IMR-90 (cell line): ENCODE measurements at places on chromosomes 6 and 20. TPM values are rescaled to one million over a fixed set of nuclear protein-coding genes. Genes with fewer than 3 reads are reported as not detected.
A peak's percentile ranks its signal among the peaks of the same experiment; 100 is the strongest.

HLA-DQB1 gene
- total RNA-seq = not detected in 2 replicates

ELOVL2 gene
- 7.9 and 10.6 TPM in 2 replicates for total RNA-seq

DNA sequence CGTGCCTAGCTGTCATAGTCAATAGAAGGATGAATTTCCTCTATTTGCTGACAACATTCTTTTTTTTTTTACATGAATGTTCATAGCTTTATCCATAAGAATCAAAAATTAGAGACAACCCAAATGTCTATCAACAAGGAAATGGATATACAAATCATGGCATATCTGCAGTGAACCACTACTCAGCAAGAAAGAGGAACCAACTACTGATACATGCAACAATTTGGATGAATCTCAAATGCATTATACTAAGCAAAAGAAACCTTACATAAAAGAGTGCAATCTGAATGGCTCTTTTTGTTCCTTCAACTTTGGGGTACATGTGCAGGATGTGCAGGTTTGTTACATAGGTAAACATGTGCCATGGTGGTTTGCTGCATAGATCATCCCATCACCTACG is 17.7 kb upstream of the MCM9 start:
- no peak for DNase-seq

DNA sequence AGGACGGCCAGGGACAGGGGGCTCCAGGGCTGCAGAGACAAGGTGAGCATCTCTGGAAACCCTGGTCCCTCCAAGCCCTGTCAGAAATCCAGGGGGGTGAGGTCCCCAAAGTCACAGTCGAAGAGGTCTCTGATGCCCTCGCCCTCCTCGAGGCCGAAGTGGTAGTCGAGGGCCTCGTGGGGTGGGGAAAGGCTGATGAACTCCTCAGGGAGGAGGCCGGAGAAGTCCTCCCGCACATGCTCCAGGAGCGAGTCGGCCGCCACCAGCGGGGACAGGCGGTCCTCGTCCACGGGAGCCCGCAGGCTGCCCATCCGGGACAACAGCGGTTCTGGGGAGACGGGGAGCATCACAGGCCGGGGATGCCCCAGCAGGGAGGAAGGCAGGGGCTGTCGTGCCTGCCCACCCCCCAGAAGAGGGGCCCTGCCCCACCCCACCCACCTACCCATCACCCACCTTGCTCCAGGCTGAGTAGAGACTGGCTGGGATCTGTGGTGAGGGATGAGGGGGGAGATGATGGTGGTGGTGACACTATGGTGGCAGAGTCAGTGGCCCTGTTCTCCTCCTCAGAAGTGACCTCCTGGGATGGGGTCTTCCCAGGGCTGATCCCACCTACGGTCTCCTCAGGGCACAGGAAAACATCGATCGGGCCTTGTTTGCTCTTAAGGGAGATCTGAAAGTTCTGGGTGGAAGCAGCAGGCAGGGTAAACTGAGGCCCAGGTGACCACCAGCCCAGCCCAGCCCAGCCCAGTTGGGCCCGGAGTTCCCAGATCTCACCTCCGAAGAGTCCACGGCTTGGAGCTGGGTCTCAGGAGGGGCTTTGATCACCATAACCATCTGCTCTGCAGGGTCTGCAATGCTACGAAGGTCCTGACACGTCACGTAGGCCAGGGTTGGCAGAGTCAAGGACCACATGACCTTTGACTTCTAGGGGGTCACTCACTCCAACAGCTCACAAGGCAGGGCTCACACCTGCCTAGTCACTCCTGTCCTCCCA is 2.7 kb upstream of the NECAB3 start:
- no peak for DNase-seq

GRCh38 chr20:64022671-64023360 is 13.2 kb upstream of the C20orf204 start:
- DNase-seq = no peak

GRCh38 chr20:45450097-45450818 is 19.3 kb upstream of the WFDC2 start:
- DNase-seq = peak; percentile 51

DNA sequence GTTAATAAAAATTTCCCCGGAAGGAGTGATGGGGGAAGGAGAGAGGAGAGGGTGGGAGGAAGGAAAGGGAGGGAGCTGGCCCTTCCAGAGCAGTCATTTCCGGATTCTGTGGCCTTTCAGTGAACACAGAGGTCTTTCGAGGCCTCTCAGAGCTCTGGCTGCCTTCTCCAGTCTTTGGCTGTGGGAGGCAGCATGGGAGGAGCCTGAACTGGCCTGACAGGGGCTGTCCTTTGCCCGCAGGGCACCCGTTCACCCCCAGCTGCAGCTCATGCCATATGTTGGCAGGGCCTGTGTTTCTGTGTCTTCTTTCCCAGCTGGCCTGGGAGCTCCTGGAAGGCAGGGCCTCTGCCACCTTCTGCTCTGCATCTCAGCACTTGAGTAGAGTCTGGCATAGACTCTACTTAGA is 95.5 kb downstream of the PPP1R14C start:
- DNase-seq = peak; percentile 16
